Stimulated activated CD8-positive, alpha-beta memory T cell treated with anti-CD3 and anti-CD28 coated beads, Interleukin-15, amount 100 ng/mL, for 1 hour (primary cell): ENCODE measurements at places on chromosomes 12 and 14.

- no peak for DNase-seq
Measured at GRCh38 chr12:43550831-43551271, 1.2 kb downstream of the ADAMTS20 start.

- no peak for DNase-seq
Measured at GRCh38 chr14:38252066-38252710, 3.7 kb downstream of the CLEC14A start.

DNA sequence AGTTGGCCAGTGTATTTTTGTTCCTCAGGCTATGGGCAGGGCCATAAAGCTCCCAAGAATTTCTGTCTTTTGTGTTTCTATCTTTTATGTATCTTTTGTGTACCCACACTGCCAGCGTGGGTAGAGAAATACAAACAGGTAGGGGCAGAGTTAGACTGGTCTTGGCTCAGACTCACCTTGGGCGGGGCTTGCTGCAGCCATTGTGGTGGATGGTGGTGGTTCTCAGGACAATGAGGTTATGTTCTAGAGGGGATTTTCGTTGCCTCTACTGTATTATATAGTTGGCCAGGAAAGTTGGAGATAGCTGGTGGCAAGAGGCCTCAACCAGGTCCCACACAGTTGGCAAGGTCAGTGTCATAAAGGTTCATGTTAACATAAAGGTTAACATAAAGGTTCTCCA, 977.5 kb upstream of the LRFN5 start:
- DNase-seq, result no peak

GRCh38 chr12:100346660-100347059, 10.2 kb upstream of the SLC17A8 start:
- no peak for DNase-seq

DNA sequence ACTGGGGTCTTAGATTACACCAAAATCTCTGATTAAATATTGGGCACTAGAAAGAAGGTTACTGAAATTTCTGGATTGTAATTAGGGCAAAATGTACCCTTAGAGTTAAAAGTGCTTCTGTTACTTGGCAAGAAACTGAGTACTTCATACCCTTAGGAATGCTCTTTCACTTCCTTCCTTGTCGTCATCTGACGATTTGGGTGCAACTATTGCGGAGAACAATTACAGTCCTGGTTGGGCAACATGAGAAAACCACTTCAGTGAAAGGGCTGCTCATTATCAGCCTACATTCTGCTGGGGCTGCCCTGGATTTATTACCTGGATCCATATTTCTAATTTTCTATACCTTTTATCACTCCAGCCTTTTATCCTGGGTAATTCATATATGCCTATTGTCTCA, 348.5 kb upstream of the MDGA2 start:
- no peak for DNase-seq

- DNase-seq, result no peak
Measured at GRCh38 chr14:95597784-95598211, 62.9 kb downstream of the GLRX5 start.

GRCh38 chr14:99511421-99512109, 30.4 kb downstream of the CCNK start:
- no peak for DNase-seq

DNA sequence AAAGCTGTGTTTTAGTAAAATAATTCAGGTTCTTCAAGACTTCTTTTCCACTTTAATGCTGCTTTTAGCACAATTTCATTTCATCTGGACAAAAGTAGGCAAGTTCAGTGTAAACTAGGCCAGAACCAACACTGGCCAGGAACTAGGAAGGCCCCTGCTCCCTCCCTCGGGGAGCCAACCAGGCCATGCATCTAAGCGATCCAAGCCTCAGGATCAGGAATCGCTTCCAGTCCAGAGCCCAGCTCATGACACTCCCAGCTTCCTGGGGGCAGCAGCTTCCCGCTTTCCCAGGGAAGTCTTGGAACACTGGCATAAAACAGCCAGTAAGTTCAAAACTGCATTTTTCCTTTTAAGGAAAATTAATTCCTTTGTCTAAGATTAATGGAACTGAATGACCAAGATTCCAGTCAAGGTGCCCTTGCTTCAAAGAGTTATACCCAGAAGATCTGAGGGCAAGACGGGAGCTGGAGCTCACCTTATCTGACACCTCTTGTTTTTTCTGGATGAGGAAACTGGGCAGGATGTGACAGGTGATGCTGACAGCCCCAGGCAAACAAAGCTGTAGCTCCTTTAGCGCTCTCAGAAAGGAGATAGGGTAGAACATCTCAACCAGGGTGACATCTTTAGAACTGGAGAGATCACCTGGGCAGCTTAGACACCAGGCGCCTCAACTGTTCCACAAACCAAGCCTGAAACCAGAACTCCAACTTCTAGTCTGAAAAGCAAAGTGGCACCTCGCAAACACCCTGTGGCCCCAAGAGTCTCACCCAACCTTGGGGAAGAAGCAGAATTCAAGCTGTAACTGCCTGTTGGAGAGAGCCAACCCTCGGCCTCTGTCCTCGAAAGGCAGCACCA, 61.4 kb upstream of the PNMA1 start:
- DNase-seq, result no peak

GRCh38 chr14:71716041-71716772, 216.0 kb upstream of the RGS6 start:
- DNase-seq, result no peak

GRCh38 chr12:83150465-83151189, 463.9 kb downstream of the TMTC2 start:
- DNase-seq, result no peak

DNA sequence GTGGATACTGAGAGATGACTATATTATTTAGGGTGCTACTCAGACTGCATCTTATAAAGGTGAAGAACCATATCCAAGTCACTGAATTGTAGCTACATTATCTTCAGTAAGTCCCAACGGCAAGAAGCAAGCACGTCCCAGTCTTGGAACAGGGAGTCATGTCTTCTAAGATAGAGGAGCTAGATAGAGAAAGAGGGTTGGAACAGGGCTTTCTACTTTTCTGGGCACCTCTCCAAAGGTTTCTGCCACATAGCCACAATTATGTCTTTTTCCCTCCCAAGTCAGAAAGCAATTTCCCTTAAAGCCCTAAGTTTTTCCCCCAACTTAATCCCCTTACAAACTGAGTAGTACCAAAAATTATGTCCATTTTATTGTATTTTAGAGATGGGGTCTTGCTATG, 22.4 kb downstream of the MAPK1IP1L start:
- DNase-seq, result no peak

GRCh38 chr14:99853206-99853605, 60.0 kb downstream of the EML1 start:
- no peak for DNase-seq

DNA sequence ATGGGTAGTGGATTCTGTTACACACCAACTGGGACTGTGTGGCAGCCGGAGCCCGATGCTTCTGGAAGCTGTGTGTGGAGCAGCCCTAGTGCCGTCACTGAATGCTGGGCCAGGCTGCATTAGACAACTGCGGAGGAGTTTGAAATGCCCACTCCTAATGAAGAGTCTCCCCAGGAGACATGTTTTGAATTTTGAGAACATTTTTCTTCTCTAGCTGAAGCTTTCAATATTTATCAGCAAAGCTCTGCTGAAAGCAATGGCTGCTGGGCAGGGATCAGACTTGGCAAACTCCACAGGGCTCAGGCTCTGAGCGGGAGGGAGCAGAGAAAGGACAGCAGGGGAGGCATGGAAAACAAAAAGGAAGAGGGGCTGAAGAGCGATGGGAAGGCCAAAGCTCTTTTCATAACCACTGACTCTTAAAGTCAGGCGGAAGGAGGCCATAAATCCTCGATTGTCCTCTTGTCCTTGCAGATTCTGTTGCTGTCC, 189.1 kb downstream of the MON2 start:
- DNase-seq, result no peak

DNA sequence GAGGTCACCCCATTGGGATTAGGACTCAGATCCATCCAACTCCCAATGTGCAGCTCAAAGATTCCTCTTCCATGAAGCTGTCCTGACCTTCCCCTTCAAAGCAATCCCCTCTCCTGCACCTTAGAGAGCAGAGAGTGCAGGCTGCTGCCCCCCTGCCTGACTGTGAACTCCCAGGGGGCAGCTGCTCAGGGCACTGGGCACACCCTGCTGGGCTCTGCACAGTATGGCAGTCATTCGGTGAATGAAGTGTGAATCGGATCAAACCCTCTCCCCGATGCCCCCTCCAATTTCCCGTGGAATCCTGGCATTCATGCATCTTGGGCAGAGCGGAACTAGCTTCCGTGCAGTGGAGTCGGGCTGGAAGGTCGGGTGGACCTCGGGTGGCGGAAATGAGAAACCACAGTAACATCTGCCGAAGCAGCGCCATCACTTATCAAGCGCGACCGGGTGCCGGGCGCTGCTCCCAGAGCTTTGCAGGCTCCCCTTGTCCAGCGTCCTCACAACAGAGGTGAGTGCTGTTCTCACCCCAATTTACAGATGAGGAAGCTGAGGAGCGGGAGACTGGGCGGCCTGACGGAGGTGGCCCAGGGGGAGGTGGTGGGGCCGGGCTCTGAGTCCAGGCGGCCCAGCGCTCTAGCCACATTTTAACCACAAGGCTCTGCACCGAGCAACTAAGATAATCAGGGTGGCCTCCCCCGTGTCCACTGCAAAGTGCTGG, 14.7 kb downstream of the GALNT9 start:
- no peak for DNase-seq

DNA sequence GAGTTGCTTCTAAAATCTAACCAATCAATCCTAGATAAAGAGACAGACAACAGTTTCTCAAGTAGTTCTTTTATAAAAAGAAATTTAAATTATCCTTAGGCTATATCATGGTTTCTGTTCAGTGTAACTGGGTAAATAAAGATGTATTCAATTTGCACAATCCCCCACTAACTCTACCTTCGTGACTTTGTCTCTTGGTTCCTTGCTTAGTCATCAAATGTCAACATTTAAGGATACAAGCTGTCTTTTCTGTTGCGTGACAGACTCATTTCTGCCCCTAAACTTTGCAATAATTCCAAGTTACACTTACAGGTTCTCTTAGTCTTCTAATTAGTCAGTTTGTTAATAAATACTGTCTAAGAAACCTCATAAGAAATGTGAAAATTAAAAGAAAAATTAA, 50.6 kb downstream of the SCAF11 start:
- DNase-seq, result no peak

GRCh38 chr12:112239881-112240280, 114.5 kb downstream of the TRAFD1 start:
- DNase-seq, result no peak

DNA sequence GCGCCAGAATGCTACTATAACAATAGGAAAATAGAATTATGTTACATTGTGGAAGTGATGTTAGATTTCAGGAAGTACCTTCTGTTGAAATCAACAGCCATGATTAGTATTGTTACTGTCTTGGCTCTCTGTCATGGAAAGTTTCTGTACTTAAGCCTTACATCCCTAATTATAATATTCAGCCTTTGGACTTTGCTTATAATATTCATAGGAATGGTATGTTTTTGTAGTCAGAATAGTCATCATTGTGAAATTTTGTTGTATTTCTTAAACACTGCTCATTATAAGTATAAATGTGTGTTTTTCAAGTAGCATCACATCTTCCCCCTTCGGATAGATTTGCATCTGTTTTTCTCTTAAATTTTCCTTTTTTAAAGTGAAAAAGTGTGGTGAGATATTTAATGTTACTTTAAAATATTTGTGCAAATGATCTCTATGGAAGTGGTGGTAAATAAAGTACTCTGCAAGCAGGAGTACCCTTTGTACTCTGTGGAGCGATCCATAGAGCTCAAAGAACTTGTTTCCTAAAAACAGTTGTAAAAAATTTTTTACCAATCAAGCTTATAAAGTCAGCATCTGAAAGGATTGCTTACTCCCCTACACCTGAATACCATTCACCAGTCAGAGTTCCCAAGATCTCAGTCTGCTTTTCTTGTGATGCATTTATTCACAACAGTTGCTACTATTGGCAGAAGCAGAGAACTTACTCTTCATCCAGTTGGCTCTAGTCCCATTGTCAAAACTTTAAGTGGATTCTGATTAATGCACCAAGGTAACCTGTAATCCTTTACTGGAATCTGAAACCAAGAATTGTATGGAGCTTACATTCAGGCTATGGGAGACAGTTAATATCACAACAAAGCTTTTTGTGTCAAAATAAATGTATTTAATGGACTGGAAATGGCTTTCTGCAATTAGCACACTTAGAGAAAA, 87.8 kb downstream of the RIC8B start:
- no peak for DNase-seq

- no peak for DNase-seq
Measured at GRCh38 chr14:29911810-29912209, 15.8 kb downstream of the PRKD1 start.

DNA sequence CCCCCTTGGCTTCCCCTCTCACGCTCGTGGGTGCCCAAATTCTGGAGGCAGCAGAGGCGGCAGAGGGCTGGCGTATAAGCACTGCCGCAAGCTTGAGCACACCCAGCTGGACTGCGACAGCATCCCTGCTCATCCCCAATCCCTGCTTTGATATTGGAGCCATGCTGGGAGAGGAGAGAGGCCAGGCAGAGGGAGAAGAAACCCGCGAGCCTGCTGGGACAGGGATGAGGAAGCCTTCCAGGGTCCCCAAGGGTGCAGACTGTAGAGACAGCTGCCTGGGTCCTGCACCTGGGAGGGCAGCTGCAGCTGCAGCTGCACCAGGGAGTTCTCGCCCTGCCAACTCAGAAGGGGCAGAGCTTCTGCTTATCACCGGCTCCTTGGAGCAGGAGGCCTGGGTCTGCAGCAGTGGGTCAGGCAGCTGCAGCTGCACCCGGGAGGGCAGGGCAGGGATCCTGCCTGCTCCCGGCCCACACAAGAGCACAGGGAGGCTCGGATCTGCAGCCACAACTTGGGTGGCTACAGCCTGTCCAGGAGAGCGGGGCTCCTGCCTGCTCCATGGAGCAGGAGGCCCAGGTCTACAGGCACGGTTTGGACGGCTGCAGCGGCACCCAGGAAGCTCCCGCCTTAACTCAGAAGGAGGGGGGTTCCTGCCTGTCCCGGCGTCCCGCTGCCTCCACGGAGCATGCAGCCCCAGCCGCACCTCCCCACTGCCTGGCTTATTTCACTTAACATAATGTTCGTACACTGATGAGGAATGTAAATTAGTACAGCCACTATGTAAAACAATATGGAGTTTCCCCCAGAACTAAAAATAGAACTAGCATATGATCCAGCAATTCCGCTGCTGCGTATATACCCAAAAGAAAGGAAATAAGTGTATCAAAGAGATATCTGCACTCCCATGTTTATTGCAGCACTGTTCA, 60.4 kb upstream of the SGPP1 start:
- DNase-seq, result no peak

GRCh38 chr14:63322897-63323573, 4.3 kb upstream of the GPHB5 start:
- no peak for DNase-seq

GRCh38 chr12:50569876-50570275, 65.1 kb downstream of the DIP2B start:
- no peak for DNase-seq

GRCh38 chr12:96529912-96530311, 40.5 kb downstream of the CFAP54 start:
- DNase-seq, result no peak

DNA sequence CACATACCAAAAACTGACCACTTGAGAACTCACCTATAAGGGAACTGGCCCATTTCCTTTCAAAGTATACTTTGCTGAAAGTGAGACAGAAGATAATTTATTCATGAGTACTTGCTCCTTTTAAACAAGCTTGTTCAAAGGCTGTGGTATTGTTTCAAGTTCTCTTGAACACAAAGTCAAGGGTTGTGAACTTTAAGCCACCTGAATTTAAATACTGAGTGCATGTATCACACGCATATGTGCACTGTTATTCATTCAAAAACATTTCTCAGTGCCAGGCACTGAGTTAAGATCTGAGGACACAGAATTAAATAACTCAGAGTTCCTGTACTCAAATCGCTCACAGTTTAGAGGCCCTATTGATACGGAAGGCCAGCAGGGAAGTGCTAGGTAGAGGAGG, 19.1 kb upstream of the LDHB start:
- no peak for DNase-seq

GRCh38 chr14:68894123-68894522, 85.0 kb downstream of the ACTN1 start:
- DNase-seq, result no peak
